Kasumi-1 (cell line): ENCODE measurements at places on chromosomes 5 and 9.

GRCh38 chr5:114038756-114039155 lies 323.1 kb upstream of the KCNN2 start:
- DNase-seq = no peak

DNA sequence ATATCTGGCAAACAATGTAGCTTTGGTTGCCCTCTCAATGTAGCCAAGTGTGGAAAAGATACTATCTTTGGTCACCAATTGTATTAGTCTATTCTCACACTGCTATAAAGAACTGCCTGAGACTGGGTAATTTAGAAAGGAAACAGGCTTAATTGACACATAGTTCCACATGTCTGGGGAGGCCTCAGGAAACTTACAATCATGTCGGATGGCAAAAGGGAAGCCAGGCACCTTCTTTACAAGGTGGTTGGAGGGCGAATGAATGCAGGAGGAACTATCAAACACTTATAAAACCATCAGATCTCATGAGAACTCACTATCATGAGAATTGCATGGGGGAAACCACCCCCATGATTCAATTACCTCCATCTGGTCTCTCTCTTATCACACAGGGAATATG lies 133.1 kb upstream of the TBCA start:
- no peak for DNase-seq

- no peak for DNase-seq
These were observed 171.3 kb downstream of the APBA1 start for GRCh38 chr9:69500896-69501295.

- DNase-seq = no peak
These were observed 139.6 kb upstream of the RANBP3L start for GRCh38 chr5:36441280-36441679.

GRCh38 chr5:142597546-142598337 lies 88.1 kb downstream of the FGF1 start:
- DNase-seq = no peak

GRCh38 chr5:73031839-73032238 lies 76.0 kb downstream of the FCHO2 start:
- no peak for DNase-seq

DNA sequence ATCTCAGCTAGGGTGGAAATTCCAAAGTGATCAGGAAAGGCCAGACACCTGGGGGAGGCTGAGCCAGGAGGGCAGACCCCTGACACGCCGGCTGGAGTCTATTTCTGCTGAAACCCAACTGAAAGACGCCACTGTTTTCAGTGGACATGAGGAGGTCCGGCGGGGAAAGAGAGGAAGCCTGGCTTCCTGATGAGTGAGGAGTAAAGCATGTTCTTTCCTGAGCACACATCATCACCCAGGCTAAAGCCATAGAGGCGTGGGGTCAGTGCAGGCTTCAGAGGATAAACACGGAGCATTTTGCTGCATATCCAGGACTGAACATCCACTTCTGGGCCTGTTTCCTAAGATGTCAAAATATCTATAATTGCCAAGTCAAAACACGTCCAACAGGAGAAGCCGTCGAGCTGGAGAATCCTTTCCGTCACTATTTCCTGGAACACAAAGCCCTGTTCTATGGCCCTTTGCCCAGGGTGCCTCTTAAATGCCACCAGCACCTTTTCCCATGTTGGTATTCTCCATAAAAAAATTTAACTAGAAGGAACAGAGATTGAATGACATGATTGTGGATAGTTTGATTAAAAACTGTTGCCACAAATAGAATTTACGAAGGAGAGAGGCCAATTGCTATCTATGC lies 597.9 kb upstream of the ADAMTS16 start:
- no peak for DNase-seq

DNA sequence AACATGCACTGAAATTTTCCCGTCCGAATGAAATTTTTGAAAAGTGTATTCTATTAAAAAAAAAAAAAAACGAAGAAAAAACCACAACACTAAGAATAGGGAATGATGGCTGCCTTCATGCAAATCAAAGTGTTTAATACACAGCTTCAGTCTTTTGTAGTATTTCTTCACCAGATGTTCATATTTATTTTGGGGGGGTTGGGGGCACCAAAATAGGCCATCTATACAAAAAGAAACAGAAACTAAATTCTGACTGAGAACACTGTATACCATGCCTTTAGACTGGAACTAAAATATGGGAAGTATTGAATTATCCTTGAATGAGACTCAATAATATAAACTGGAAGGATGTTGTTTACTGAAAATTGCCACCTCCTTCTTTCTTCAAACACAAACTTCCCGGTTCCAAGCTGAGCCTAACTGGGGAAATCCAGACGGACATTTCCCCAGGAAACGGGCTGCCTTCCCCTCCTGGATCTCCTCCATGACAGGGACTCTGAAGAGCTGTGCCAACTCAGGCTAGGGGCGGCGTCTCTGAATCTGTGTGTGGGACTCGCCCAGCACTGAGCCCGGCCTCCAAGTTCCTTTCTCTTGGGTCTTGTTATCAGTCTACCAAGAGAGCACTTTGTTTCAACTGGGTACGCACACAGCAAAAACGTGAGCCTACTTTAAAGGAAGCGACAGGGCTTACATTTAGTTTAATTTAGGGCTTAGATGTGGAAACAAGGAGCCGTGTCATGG lies 511.3 kb upstream of the ADAMTS16 start:
- DNase-seq = no peak

GRCh38 chr9:133861692-133862091 lies 123.5 kb upstream of the SARDH start:
- DNase-seq = no peak

- no peak for DNase-seq
These were observed 5.0 kb upstream of the NIPSNAP3B start for GRCh38 chr9:104758974-104759373.

GRCh38 chr5:139662617-139663016 lies 14.5 kb downstream of the CXXC5 start:
- DNase-seq = no peak

GRCh38 chr5:150341331-150341730 lies 16.2 kb upstream of the TCOF1 start:
- no peak for DNase-seq

GRCh38 chr5:82884821-82885471 lies 192.2 kb downstream of the TMEM167A start:
- peak; percentile 11 for DNase-seq

DNA sequence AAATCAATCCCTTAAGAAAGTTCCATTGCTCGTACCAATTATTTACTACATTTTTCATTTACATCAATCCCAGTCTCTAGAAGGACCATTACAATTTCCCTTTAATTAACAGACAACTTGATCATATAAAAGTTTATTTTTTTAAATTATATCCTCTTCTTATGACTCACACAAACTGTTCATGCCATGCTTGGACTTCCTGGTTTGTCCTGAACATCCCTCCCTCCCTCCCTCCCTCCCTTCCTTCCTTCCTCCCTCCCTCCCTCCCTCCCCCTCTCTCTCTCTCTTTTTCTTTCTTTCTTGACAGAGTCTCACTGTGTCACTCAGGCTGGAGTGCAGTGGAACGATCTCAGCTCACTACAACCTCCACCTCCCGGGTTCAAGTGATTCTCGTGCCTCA lies 11.6 kb upstream of the CLTB start:
- DNase-seq = no peak

DNA sequence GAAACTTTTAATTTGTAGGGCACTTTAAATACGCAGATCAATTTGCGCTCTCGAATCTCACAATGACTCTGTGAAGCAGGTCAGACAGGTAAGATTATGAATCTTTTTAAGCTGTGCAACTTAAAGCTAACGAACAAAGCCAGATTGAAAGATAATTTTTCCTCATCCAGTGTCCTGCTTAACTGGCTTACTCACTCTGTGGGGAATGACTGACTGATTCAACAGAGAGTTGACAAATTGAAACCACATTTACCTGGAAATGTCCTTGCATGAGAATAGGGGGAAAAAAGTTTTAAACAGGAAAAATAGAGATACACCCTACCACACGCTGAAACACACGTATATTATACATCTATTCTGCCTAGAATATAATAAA lies 187.9 kb downstream of the MAN2A1 start:
- no peak for DNase-seq
